ENCODE measurements at places on chromosomes 7 and 10. TPM values are rescaled to one million over a fixed set of nuclear protein-coding genes. Genes with fewer than 3 reads are reported as not detected.
A peak's percentile ranks its signal among the peaks of the same experiment; 100 is the strongest.

The AOC1 gene
- 0.48 TPM for total RNA-seq

The AOAH gene
- 29.9 TPM for total RNA-seq

The NCF1 gene
- total RNA-seq: 8.3 TPM

DNA sequence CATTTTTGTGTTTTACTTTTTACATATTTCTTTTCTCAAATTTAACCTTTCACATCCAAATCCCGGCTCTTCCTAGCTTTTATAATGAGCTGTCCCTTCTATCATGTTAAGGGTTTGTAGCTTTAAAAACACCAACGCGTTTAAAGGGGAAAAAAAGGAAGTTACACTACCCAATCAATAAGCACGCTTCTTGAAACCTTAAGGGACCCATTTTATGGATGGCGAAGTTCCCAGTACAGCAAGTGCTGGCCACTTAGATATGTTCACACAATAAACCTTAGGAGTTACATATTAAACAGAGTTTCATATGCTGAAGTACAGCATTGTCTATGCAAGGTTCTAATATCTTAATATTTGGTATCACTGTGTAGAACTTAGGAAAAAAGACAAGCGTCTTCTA lies 1.8 kb downstream of the GNG11 start:
- H3K4me1 ChIP-seq: peaks cover 3% of the 10 kb centered on the region
- H3K27ac ChIP-seq: no peak overlapping the region
- peaks cover 5% of the 10 kb centered on the region for H3K36me3 ChIP-seq
- H3K4me3 ChIP-seq: peak overlapping the region; percentile 44
- no peaks in the 10 kb centered on the region for H3K27me3 ChIP-seq
- DNase-seq: peak; percentile 30

- no peak for DNase-seq
- H3K4me3 ChIP-seq: no peak overlapping the region
- no peaks in the 10 kb centered on the region for H3K27me3 ChIP-seq
These were observed 39.6 kb downstream of the COBL start for GRCh38 chr7:51276967-51277366.

- DNase-seq: no peak
- H3K36me3 ChIP-seq: no peaks in the 10 kb centered on the region
- H3K4me3 ChIP-seq: no peak overlapping the region
- peaks cover 1% of the 10 kb centered on the region for H3K4me1 ChIP-seq
- no peak overlapping the region for H3K27ac ChIP-seq
These were observed 201.1 kb downstream of the BAMBI start for GRCh38 chr10:28878236-28878970.

- no peaks in the 10 kb centered on the region for H3K4me1 ChIP-seq
- no peak overlapping the region for H3K27ac ChIP-seq
- H3K4me3 ChIP-seq: no peak overlapping the region
These were observed 65.8 kb upstream of the PRKAR2B start for GRCh38 chr7:106978425-106979420.

GRCh38 chr7:76261931-76262330 lies 40.5 kb upstream of the HSPB1 start:
- no peaks in the 10 kb centered on the region for H3K36me3 ChIP-seq
- DNase-seq: no peak
- H3K27me3 ChIP-seq: no peaks in the 10 kb centered on the region
- H3K4me3 ChIP-seq: no peak overlapping the region
- peaks cover 4% of the 10 kb centered on the region for H3K4me1 ChIP-seq
- H3K27ac ChIP-seq: no peak overlapping the region

- no peaks in the 10 kb centered on the region for H3K36me3 ChIP-seq
- peaks cover 2% of the 10 kb centered on the region for H3K4me1 ChIP-seq
- H3K27me3 ChIP-seq: no peaks in the 10 kb centered on the region
- H3K27ac ChIP-seq: no peak overlapping the region
- DNase-seq: no peak
These were observed 32.9 kb downstream of the ENTPD1 start for GRCh38 chr10:95788830-95789229.
